ENCODE measurements at places on chromosomes 7 and 10.
A peak's percentile ranks its signal among the peaks of the same experiment; 100 is the strongest.

GRCh38 chr7:121244120-121244870, 84.5 kb upstream of the WNT16 start:
- no peak for DNase-seq

- no peak for DNase-seq
Measured at GRCh38 chr10:129335942-129336341, 131.1 kb upstream of the MGMT start.

DNA sequence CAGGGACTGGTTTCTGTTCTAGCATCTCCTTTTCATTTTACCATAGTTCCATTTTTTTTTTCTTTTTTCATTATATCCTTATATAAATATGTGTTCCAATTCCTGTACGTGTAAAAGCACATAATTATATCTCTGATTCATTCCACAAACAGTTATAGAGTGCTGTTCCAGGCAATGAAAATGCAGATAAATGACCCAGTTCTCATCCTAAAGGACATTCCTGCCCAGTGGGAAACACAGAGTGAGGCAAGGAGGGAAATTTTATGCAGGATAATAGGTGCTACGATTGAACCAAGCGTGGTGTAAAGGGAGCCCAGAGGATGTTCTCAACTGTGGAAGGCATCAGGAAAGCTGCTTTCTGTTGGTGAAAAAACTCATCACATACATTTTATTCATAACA, 408.1 kb downstream of the GATA3 start:
- no peak for DNase-seq

GRCh38 chr10:100970076-100970913, 991 bp downstream of the SEMA4G start:
- DNase-seq: no peak

DNA sequence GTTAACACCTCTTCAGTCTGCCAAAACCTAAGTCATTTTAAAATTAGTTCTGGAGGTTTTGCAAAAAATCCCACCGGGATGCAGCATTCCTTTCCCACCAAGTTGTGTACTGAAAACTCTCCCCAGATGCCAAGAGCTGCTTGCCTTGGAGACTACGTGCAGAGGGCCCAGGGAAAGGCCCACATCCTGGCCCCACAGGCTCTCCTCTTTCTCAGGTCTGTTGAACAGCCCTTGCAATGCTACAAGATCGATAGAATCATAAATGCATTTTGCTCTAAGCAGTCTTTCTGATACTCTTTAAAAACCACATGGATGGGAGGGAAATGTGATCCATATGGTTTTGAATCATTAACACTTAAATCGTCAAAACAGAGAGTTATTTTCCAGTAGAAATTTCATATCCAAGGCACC, 126.7 kb upstream of the ZMIZ1 start:
- no peak for DNase-seq

GRCh38 chr7:98459529-98459928, 58.6 kb upstream of the BAIAP2L1 start:
- DNase-seq: no peak

GRCh38 chr7:92762851-92763250, 73.5 kb downstream of the CDK6 start:
- DNase-seq: no peak

DNA sequence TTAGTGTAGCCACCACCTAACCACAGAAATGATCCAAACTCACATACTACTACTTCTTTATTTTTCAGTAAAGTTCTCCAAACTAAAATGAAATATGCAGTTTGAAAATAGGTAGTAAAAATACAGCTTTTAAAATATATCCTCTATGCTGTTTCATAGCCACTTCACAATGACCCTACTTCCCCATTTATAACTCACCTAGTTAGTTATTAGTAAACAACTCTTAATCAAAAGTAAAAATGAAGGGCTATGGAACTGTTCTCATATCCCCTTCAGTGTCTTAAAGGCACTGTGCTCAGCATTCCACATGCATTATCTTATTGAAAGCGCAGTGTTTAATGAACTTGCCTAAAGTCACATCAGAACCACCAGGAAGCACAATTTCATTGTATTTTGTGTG, 43.5 kb downstream of the KMT2C start:
- DNase-seq: no peak

DNA sequence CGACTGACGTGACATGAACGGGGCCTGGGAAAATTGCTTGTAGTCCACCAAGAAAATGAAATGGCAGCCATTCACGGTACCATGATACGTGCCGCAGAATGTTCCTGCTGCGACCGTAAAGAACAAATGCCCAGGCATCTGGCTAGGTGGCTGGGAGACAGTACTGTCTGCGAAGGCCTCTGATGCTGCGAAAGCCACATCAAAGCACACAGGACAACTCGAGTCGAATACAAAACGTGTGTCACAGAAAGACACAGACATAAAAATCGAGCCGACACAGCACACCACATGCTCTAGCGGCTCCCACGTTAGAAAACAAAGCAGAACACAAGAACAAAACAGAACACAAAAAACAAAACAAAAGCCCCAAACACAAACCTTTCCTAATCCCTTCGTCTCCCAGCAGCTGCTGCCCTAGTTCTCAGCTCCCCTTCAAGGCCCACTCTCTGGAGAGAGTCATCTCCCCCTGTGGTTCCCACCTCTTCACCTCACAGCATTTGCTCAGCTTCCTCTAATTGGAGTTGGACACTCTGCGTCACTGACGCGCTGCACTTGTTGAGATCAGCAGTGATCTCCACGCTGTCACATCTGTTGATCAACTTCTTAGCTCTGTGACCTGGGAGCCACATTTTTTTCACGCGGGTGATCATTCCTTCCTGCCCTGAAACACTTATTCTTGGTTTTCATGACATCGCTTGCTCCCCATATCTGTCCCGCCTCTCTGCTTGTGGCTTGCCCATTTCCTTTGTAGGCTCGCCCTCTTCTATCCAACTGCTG, 112.2 kb downstream of the CLEC2L start:
- peak; percentile 82 for DNase-seq

DNA sequence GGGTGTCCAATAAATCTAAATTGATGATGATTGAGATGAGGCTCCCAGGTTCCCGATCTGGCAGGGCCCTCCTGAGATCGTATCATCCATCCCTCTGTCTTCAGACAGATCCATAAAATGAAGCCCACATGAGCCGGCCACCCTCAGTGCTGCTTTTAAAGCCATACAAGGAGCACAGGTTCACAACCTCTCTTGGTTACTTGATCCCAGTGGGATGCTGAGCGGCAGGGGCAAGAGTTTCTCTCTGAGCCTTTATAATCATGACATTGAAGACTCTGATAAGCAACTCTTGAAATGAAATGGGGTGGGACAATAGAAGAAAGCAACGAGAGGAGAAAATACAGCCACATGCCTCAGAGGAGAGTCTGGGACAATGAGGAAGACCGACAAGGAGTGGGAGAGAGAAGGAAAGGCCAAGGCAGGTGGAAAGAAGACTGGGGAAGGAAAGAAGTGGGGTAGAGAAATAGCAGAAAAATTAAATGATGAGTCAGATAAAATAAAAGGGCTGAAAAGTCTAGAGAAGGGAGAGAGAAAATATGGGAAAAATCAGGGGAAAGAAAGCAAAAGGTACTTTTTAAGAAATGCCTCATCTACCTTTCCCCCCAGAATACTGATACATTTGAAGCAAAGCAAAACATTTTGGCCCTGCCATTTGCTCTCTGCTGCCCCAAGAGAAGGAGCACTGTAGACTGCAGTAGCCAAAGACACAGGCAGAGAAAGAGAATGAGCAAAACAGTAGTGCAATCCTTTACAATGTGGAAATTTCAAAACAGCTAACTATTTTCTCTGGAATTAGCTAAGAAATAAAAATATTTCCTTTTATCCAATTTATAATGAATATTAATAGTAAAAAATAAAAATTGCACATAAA, 14.6 kb downstream of the GBX1 start:
- DNase-seq: no peak

DNA sequence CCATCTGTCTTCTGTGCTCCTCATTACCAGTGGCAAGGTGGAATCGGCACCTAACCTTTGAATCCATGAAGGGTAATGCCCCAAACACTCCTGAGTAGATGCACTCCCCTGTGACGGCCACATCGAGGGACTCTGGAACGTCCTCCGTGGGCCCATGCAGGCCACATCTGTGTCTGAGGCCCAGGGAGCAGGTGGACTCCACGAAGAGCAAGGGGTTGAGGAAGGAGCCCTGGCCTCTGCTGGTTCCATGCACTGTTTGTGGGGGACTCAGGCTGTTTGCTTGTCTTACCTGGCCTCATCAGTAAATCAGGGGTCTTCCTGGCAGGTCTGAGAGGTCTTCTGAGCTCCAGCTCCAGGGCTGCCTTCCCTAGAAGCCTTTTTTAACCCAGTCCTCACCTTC, 62.6 kb upstream of the HMX3 start:
- no peak for DNase-seq

DNA sequence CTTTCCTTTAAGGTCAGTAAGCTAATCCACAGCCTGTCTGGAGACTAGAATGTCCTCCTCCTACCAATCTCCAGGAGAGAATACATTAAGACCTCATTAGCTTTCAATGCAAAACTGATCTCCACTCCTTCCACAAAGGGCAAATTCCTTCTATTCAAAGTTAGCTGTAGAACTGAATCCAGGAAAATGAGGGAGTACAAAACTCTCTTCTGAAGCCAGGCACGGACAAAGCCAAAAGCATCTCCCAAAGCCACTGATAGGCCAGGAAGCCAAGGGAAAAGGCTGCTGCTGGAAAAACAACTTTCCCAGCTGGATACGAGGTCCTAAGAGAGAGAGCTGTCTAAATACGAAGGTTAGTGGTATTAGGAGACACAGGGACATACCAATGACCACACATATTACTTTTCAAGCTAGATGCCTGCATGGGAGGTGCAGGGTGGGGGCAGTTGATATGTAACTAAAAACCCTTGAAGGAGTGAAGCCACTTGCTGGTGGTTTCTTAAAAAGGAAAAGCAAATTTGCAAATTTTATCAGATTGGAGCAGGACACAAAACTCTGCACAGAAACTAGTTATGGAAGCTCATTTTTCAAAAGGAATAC, 43.6 kb downstream of the MKX start:
- DNase-seq: no peak

GRCh38 chr10:44284198-44285084, 100.5 kb downstream of the CXCL12 start:
- no peak for DNase-seq

DNA sequence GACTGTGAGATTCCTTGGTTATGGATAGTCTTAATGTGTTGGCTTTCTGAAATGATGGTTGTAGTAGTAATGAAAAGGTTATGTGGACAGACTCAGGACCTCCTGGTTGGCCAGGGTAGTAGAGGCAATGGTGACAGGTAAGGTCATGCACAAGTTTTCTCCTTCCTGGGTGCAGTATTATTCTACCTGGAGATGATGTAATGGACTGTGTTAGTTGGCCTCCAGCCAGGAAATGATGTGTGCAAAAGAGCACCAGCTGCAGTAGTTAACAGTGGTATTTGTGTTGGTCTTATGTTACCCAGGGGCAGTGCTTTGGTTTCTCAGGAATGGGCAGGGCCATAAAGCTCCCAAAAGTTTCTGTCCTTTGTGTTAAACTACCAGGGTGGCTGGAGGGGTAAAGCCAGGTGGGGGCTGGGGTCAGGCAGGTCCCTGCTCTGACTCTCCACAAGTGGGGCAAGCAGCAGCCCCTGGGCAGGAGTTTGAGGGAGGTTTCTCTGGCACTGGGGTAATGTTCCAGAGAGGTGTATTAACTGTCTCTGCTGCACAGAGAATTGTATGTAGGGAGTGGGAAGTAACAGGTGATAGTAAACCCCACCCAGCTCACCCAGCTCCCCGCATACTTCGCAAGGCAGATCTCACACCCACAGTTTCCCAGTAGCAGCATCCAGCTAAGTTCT, 36.3 kb downstream of the GPR22 start:
- no peak for DNase-seq

- DNase-seq: no peak
Measured at GRCh38 chr10:18400201-18400905, 251.0 kb downstream of the NSUN6 start.
